Posterior vena cava (tissue), 2 donors: ENCODE measurements at places on chromosomes 11 and 22. TPM values are rescaled to one million over a fixed set of nuclear protein-coding genes. Genes with fewer than 3 reads are reported as not detected.

DNA sequence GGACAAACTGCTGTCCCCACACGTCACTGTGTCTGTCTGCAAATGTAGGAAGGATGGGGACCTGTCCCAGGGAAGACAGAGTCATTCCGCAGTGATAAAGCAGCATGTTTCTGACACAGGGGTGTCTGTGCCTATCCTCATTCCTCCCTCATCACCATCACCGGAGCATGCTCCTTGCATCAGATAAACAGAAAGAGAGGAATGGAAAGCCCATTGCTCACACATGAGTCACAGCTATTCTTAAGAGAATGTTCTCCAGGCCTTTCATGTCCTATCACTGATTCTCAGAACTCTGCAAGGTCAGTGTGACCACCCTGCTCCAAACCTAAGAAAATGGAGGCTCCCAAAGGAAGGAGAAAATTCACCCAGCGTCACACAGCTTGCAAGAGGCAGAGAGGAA is 38.9 kb downstream of the ZNF195 start:
- no peak for DNase-seq

DNA sequence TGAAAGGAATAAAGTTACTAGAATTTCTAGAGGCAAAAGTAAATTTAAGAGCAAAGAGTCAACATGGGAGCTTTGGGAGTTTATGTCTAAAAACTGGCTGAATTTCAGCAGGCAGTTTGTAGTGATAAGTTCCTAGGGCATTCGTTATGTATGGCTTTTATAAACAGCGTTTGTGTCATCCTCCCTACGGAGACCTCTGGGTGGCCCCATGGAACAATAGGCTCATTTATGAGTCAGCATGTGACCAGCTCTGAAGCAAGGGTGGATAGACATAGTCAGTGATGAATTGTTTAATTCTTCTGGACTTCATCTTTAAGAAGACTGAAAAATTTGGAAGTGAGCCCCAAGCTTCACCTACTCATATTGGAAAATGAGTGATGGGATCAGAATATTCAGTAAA is 37.1 kb downstream of the SVIP start:
- DNase-seq, result no peak

DNA sequence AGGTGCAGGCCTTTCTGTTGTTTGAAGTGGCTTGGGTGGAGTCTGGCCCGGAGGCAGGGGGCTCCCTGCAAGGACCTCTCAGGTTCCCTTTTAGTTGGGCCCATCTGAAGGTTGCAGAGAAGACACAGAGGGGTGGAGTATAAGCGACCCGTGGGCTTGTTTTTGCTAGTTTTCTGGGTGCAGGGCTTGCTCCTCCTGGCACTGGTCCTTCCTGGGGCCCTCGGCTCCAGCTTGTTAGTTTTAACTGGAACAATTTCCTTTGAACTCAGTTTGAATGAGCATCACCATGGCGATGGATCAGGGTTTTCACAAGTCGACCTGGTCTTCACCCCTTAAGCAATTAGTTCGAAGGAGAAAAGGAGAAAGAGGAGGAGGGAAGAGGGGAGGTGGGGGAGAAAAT is 28.5 kb upstream of the OAF start:
- peak; percentile 18 for DNase-seq

DNA sequence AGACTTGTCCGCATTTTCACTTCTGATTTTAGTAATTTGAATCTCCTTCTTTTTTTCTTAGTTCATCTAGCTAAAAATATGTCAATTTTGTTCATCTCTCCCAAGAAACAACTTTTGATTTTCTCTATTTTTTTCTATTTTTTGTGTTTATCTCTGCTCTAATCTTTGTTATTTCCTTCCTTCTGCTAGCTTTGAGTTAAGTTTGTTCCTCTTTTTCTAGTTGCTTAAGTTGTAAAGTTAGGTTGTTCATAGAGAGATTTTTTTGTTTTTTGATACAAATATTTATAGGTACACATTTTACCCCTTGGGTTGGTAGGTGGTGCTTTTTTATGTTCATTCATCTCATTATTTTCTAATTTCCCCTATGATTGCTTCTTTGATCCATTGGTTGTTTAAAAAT is 22.1 kb upstream of the XKR3 start:
- no peak for DNase-seq

DNA sequence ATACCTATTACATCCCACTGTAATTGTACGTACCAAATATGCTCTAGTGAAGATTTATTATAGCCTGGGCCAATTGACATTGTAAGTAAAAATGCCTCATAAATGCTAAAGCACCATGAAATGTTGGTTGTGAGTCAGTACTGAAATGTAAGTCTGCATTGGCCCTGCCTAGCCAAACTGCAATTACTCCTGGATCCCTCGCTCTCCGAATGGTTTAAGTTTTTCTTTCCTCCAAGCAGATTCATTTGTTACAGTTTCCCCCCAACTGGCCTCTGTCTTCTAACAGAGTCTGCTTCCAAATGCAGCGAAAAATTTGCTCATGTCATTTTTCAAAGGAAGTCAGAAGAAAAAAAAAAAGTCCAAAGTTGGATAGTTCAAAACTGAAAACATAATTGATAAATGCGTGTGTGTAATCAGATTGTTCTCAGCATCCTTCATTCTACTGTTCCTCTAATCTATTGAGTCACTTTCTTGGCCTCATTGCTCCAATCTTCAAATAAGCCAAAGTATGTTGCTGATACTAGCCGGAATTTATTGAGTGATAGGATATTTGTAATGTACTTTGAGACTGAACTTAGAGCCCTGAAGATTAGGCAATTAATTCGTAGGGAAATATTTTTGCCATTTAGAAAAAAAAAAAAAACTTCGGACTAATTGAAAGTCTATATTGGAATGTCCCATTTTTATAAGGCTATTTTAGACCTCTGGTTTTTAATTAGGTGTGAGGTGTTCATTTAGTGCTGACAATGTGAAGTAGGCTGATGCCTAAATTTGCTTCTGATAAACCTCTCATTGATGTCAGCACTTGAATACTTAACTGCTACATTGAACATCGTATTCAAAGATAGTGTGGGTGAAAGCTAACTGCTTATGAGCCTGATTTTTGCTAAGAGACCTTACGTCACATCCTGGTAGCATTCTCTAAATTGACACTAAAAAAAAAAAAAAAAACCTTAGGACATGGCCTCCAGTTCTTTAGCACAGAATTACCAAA is 93.4 kb downstream of the WT1 start:
- no peak for DNase-seq

The ZBTB16 gene
- 188 TPM for total RNA-seq

- peak; percentile 57 for DNase-seq
These were observed 100.7 kb downstream of the CEP164 start for GRCh38 chr11:117428186-117428855.

The KRTAP5-11 gene
- not detected for total RNA-seq

GRCh38 chr11:8068605-8069221 is 12.3 kb upstream of the TUB start:
- DNase-seq, result no peak

DNA sequence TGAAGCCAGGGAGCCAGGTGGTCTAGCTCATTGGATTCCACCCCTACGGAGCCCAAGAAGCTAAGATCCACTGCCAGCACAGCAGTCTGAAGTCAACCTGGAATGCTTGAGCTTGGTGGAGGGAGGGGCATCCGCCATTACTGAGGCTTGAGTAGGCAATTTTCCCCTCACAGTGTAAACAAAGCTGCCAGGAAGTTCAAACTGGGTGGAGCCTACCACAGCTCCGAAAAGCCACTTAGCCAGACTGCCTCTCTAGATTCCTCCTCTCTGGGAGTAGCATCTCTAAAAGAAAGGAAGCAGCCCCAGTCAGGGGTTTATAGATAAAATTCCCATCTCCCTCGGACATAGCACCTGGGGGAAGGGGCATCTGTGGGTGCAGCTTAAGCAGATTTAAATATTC is 620.3 kb downstream of the NELL1 start:
- no peak for DNase-seq

- DNase-seq, result no peak
These were observed at the start of gene IGLL1 for GRCh38 chr22:23579870-23580575. TSS of gene IGLL1 (minus strand) at chr22:23580290. CDS start at chr22:23580190, 100 bp downstream.

DNA sequence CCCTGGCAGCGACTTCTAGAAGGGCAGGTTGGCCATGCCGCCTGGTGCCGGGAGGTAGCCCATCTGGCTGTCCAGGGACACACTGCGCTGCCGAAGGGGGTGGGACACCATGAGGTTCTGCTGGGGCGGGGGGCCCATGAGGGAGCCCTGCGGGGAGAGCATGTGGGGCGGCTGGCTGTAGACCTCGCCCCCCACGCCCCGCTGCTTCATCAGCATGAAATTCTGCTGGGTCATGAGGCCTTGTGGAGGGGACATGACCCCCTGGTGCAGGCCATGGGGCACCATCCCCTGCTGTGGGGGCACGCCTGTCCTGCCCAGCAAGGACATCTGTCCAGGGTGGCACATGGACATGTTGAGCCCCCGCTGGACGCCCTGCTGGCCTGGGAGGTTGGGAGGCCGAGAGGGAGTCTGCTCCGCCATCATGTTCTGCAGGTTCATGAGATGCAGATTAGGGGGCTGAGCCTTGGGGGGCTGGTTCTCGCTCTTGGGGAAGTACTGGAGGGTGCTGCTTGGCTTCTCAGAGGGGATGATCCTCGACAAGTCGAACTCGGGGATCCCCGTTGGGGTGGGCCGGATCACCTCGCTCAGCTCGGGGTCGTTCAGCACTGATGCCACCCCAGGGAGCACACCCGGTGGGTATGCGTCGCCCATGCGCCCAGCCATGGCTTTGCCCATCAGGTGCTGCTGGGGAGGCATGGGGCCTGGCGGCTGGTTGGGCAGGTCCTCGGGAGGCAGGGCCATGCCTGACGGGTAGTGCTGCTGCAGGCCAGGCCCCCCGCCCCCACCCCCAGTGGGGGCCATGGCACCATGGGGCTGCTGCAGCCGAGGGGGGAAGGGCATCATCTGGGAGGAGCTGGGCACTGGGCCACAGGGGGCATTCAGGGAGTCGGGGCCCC is 15.0 kb downstream of the CXCR5 start:
- peak; percentile 80 for DNase-seq

The CCDC116 gene
- 0.38 TPM for total RNA-seq

The HPX gene
- 1.7 TPM for total RNA-seq

DNA sequence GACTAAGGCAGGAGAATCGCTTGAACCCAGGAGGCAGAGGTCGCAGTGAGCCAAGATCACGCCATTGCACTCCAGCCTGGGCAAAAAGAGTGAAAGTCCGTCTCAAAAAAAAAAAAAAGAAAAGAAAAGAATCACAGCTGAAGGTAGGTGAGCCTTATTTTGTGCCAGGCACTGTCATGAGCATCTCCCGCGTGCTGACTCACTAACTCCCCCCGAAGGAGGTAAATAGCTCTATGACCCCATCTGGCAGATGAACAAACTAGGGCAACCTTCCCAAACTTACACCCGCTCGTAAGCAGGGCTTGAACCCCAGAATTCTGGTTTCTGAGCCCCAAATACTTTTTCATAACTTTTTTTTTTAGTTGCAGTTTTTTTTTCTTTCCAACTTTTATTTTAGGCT is 60.3 kb downstream of the ANO1 start:
- no peak for DNase-seq

GRCh38 chr11:6455070-6455469 is 14.3 kb upstream of the HPX start:
- DNase-seq, result no peak

The OR51B5 gene
- total RNA-seq, result 0.51 TPM

DNA sequence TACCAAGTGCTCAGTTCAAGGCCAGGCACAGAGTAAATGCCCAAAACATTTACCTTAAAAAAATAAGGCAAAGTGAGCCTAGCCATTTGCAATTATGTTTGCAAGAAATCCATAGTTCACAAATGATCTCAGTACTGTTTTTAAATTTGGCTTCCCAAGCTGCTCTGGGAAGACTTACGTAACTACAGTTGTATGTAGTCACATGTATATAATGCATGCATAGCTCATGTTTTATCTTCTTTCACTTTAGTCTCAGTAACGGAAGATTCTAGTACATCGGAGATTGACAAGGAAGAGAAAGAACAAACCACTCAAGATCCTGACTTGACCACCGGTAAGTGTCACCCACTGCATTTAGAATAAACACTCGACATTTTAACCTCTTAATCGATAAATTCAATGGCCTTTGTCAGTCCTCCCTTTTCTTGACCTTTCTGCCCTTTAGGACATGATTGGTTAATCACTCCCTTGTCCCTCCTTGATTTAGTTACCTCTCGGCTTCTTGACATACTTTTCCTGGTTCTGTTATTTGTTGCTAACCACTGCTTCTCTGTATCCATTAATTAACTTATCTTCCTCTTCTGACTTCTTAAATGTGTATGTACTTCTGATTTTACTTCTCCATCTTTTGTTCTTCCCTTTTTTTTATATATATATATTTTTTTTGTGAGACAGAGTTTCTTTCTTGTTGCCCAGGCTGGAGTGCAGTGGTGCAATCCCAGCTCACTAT is 18.0 kb upstream of the JHY start:
- no peak for DNase-seq

- DNase-seq, result no peak
These were observed 2.6 kb upstream of the NAALADL1 start for GRCh38 chr11:65060913-65061408.

The PIWIL4 gene
- total RNA-seq, result 4.4 TPM

- DNase-seq, result peak; percentile 86
These were observed 23.3 kb upstream of the PPP6R3 start for GRCh38 chr11:68436985-68437926.

DNA sequence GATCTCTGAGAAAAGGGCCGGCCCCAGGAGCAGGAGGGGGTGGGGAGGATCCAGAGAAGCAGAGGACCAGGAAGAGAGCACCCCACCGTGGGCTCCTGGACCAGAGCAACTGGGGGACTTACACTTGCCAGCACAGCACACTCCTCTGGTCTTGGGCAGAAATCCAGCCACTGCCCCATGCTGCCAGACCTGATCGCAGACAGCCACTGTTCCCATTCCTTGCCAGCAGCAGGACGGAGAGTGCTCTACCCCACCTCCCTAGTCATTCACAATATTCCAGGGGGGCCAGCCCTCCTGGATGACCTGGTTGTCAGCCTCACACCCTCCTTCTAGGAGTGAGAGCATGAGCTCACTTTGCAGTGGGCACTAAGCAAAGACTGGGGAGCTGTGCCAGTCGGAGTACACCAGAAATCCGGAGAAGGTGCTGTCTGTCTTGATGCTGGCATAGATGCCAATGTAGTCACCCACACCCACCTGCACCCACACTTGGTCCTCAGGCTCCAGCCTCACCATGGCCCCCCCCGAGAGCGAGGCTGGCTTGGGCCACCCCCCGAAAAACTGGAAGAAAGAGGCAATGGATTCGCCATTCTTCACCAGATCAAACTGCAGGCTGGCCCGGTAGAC is 1.6 kb downstream of the C1QTNF5 start:
- no peak for DNase-seq

- DNase-seq, result no peak
These were observed 1.9 kb upstream of the ZBTB16 start for GRCh38 chr11:114057605-114058004.

GRCh38 chr11:12376259-12377081 is 901 bp upstream of the PARVA start:
- DNase-seq, result no peak

The OR8U1 gene
- not detected for total RNA-seq
